Stimulated activated CD8-positive, alpha-beta memory T cell treated with anti-CD3 and anti-CD28 coated beads, Interleukin-4, amount 100 ng/mL, for 24 hours (primary cell): ENCODE measurements at places on chromosomes 12 and 14.

DNA sequence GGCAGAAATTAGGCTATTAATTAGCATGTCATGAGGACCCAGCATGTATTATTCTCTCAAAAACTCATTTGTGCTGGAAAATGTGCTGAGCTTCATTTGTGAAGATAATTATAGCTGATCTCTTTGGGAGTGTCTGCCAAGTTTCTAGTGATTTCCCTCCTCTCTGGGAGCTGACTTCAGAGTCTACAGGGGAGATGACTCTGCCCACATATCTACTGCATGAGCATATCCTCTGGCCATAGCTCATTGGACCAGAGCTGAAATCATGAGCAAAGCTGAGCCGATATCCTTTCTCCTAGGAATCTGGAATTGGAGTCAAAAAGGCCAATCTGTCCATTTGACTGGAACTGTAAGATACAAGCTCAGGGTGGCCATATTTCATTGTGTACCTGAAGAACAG is 5.9 kb downstream of the CCDC198 start:
- DNase-seq: no peak

GRCh38 chr12:119729871-119730270 is 61.9 kb downstream of the PRKAB1 start:
- no peak for DNase-seq

DNA sequence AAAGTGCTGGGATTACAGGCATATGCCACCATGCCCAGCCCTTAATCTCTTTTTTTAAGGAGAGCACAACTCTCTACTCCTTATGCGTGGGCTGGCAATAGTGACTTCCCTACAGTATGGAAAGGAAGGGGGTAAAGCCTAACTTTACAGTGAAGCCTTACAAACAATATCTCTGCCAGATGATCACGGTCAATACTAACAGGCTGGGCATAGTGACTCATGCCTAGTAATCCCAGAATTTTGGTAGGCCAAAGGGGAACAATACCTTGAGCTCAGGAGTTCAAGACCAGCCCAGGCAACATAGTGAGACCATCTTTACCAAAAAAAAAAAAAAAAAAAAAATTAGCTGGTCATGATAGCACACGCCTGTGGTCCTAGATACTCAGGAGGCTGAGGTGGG is 5.6 kb downstream of the PYM1 start:
- DNase-seq: no peak

- DNase-seq: peak; percentile 30
These were observed 325 bp upstream of the CLIP1 start for GRCh38 chr12:122422730-122423257.

DNA sequence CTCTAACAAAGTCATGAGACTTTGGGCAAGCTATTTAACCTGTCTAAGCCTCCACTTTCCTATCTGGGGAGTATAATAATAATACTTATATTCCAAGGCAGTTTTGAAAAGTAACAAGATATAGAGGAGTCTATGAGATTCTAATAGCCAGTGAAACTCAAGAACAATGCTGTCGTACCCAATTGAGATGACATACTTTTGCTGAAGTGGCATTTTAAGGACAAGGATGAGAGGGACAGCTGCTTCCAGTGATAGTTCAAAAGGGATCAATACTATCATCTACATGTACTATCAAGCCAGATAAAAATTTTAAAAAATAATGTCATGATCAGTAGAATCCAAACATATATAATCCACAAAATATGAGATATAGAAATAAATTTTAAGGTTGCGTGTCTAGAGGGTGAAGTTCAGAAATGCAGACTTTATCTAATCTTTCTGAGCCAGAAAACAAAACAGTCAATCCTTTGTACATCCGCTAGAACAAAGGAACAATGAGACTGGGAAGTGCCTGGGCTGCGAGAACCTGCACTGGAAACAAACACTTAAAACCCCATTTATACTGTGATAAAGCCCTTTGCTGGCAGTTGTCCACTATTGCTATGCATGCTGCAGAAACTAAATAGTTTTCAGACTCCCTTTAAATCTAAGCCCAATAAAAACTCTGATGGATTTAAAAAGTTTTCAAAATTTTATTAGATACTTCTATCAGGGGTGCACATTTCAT is 38.6 kb downstream of the PTPRB start:
- DNase-seq: no peak

GRCh38 chr12:49108958-49109404 is 1.7 kb downstream of the LMBR1L start:
- no peak for DNase-seq

GRCh38 chr12:76387614-76388013 is 39.4 kb upstream of the BBS10 start:
- DNase-seq: no peak

- no peak for DNase-seq
These were observed 127.2 kb upstream of the GZMB start for GRCh38 chr14:24761141-24761540.
